ENCODE measurements at places on chromosomes 1 and 21.

GRCh38 chr1:156704930-156705320 is 458 bp downstream of the CRABP2 start:
- peak; percentile 28 for DNase-seq

GRCh38 chr1:156148216-156148615 is 5.2 kb upstream of the SEMA4A start:
- DNase-seq: no peak

DNA sequence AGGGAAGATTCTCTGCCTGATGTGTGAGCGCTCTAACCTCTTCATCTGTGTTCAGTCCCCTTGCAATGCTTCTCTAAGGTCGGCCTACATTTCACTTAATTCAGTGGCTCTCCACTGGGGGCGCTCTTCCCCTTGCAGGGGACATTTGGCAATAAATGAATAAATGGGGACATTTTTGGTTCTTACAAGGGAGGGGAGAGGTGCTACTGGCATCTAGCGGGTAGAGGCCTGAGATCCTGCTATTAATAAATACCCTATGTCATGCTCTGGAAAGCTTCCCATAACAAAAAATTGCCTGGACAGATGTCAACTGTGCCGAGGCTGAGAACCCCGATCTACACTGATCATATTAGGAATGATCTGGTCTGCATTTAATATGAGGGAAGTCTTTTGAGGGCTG is 25.9 kb upstream of the DNAJC11 start:
- DNase-seq: peak; percentile 25

- no peak for DNase-seq
Observed at GRCh38 chr1:21855257-21856096, 43.4 kb downstream of the LDLRAD2 start.

- DNase-seq: no peak
Observed at GRCh38 chr1:5830771-5831599, 161.2 kb downstream of the NPHP4 start.

GRCh38 chr1:55054396-55054795 is 15.0 kb downstream of the PCSK9 start:
- DNase-seq: no peak

DNA sequence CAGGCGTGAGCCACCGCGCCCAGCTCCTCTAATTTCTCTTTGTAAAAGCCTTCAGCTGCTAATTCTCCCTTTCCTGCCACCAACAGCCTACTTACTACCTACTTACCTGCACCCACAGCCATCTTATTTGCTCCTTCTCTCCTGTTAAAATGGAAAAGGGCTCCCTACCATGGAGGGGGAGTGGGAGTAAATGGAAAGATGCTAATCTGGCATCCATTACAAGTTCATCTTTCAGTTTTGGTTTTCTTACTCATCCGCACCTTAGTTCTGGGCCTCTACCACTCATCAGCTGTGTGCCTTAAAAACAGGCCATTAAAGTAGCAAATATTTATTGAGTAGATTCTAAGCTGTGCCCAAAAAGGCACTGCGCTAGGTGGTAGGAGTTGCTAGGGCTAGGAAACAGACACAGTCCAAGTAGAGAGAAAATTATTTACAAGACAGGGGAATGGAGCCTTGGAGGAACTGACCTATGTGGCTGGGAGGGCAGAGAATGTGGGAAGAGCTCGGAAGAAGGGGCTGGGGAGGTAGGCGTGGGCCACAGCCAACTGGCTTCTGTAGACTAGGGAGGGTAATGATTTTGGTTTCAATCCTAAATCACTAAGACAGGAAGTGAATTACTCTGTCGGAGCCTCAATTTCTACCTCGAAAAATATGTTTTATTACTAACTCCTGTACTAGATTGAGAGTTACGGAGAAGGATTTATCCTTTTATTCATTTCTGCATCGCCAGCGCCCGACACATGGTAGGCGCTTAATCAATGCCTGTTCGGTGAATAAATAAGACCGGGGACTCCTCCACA is 685 bp upstream of the DDI2 start:
- DNase-seq: no peak

DNA sequence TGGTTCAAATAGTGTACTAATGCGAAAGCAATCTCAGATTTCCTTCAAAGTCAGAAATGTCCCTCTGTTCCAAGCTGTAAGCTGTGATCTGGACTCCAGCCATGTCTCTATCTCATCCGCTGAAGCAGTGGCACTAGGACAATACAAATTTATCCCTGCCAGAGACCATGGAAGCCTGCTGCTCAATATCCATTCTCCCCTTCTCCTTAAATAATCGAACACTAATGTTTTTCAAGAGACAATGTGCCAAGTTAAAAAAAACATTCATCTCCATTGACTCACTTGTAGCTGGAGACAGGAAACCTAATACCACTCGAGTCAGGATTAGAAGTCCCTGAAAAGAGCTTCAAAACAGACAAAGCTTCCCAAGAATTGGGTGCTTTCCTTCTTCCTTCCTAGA is 38.5 kb upstream of the PGBD5 start:
- peak; percentile 3 for DNase-seq

- no peak for DNase-seq
Observed at GRCh38 chr1:221223281-221223680, 344.0 kb downstream of the HLX start.

DNA sequence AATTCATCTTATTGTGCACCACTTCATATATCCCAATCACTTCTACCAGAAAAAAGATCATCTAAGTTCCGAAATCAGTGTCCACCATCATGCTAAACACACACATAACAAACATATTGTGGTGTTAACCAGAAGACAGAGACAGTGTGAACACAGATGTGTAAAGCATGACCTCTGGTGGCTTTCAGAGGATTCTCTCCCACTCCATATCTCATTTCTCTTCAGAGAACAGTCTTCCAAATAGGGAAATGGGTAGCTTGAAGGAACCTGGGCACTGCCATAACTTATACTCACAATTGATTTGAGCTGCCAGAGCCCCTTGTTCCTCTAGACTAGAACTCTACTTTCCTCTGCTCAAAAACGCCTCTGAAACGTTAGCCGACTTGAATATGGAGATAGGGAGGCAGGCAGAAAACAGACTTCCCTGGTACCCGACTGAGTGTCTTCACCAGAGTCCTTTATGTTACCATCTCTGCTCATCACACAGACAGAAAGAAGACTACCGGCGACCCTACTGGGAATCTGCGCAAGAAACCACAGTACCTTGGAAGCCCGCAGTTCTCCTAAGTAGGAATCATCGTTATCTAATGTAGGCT is 1.8 kb upstream of the ELAPOR1 start:
- peak; percentile 72 for DNase-seq

DNA sequence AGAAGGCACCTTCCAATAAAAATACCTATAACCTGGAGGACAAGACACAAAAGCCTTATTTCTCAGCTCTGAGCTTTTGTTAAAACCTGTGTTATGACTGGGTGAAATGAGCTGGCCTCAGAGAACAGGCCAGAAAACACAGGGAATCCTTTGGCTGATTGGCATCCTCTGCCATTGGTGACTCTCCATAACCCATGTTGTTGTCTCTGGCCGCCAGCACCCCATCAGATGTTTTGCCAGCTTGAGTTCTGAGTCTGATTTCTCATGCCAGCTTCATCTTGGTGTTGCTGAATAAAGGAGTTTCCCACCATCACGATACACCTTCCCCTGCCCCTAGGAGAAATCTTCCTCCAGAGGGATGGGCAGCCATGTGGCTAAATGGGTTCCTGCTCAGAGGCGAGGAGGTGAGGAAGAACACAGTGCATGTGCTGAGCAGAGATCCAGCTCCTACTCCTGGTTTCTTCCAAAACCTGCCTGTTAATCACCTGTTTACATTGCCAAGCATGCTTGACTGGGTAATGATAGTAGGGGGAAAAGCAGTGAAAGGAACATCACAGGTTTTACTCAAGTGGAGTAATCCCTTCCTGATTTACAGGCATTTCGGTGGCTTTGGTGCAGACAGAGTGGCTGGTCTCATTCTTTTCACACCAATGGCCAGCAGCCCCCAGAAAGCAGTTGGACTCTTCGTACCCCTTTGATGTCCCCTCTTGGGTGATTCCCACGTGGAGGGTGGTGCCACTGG is 109.8 kb downstream of the ROR1 start:
- no peak for DNase-seq

DNA sequence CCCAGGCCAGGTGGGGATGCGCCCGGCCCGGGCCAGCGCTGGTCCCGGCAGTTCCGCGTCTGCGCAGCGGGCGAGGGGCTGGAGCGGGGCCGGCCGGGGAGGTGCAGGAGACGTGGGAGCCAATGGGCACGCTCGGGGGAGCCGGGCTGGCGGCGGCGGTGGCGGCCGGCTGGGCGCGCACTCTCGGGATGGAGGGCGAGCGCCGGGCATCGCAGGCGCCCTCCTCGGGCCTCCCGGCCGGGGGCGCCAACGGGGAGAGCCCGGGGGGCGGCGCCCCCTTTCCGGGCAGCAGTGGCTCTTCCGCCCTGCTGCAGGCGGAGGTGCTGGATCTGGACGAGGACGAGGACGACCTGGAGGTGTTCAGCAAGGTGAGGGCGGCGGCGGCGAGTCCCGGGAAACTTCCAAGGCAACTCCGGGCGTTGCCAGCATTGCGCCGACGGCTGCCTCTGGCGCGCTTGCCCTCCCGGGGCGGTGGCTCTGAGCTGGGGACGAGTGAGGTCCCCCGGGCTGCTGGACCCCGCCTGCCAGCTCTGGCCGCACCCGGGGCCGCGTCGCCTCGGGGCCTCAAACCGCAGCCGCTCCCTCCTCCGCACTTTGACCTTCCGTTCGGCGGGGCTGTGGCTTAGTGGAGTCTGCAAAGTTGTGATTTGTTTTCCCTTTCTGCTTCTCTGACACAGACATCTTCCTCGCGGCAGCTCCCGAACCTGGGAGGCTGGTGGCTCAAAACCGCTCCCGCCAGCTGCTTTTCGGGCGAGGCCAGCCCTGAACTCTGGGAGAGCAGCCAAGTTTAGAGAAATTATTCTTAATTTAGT is at the start of gene SNX7:
Gene SNX7, plus strand, starts transcription at position 178 of the 812 bp plus-strand sequence. Its CDS starts 11 bp downstream, at position 189.
- DNase-seq: peak; percentile 85

DNA sequence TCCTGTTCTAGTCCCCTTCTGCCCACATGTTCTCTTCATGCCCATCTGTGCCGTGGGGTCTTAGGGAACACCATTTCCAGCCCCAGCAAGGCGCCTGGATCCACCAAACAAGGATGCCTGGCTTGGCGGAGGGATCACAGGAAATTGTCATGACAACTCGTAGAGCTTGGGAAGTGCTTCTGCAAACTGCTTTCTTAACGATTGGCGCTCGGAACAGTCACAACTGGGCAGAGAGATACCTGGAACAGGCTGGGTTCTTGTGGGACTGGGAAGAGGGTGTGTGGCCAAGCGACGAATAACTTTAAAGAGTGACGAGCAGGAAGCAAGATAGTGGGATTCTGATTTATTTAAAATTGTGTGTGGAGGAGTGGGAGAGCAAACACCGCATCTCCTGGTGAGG is 329.8 kb downstream of the RPS6KC1 start:
- no peak for DNase-seq

- no peak for DNase-seq
Observed at GRCh38 chr1:153793973-153794615, 18.9 kb downstream of the SLC27A3 start.

DNA sequence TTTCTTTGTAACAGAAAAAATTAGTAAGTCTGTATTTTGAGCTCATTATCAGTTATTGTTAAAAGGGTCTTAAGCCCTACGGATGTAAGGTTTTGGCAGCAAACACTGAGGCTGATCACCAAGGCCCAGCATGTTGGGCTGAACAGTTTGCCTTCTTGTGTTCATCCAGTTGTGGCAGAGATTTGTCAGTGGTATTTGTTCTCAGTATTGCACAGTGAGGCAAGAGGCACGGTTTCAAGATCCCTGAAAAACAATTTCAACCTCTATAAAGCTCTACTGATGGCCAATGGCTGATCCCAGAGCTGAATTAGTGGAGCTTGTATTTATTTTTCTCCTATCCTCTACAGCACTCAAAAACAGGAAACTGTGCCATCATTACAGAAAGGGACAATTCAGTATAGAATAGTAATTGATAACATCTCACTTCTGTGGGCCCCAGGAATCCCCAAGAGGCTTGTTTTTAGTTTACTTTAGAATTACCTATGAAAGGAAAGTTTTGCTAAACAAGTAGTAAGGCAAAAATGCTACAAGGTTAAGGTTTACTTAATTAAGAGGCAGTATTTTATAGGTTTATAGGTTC is 191.8 kb upstream of the RAB4A start:
- no peak for DNase-seq

- no peak for DNase-seq
Observed at GRCh38 chr1:224045556-224045955, 68.4 kb upstream of the FBXO28 start.

DNA sequence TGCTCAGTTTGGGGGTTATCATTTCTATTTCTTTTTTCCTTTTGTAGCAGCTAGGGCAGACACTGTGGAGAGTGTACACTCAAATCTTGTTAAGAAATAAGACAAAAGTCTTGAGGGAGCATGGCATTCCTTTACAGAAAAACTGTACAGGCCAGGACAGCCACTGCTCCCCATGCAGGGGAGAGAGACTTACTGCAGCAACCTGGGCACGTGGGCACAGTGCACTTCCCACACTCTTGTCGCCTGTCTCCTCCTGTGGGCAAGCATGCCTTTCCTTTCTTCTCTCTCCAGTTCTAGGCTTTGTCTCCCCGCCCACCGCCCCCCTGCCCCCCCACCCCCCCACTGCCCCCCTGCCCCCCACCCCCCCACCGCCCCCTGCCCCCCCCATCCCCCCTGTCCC is 51.9 kb downstream of the PHC2 start:
- DNase-seq: no peak

DNA sequence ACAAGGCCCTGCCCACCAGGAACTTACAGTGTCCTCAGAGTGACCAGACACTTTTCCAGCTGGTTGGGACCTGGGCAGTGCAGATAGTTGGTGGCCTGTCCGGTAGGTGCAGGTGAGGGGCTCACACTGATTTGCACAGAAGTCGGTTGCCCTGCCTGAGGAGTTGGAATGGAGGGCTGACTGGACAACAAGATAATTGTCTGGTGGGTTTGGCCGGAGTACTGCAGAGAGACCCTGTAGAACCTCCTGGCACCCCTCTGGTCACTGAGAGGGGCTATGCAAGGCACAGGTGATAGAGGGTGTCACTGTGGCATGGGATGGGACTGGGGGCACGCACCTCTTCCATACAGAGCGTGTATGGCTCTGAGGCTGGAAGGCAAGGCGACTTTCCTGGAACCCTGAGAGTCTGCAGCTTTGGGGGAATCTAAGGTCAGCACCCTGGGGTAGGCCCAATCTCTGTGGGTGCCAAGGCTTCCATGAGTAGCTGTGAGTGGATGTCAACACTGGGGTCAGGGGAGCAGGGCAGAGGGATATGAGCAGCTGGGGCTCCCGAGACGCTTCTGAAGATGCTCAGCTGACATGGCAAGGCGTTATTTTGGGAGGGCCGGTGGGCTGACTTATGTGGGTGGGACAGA is 7.6 kb upstream of the PLA2G2D start:
- no peak for DNase-seq

DNA sequence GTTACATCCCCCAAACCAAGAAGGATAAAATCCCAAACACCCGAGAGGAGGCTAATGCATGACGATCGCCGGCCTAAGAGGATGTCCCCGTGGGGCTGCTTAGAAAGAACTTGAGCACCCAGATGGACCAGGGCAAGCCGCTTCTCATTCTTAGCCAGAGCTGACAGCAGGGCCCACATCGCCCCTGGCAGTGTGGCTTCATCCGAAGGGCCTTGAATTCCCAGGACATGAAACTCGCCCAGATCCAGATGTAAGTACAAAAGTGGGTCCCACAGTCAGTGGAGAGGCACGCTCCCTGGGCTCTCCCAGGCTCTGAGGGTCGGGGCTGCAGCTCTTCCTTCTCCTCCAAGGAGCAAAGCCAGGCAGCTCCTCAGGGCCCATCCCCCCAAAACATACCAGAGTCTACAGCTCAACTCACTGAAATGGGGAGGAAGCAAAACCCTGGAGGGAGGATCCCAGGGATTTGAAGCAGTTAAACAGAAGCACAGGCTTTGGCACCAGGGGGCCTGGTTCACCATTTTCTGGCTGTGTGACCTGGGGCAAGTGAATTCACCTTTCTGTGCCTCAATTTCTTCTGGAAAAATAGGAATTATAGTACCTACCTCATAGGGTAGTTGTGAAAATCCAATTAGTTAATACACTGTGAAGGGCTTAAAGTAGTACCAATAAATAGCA is 85.6 kb downstream of the MAN1C1 start:
- no peak for DNase-seq

Data from NCI-H1417 (cell line).